Stimulated activated CD4-positive, alpha-beta T cell treated with anti-CD3 and anti-CD28 coated beads, Interleukin-1b, Interleukin-23, amount 100 ng/mL, for 48 hours (primary cell): ENCODE measurements at places on chromosomes 6 and 20.

GRCh38 chr6:120590611-120591010 is 743.7 kb downstream of the TBC1D32 start:
- DNase-seq = no peak

DNA sequence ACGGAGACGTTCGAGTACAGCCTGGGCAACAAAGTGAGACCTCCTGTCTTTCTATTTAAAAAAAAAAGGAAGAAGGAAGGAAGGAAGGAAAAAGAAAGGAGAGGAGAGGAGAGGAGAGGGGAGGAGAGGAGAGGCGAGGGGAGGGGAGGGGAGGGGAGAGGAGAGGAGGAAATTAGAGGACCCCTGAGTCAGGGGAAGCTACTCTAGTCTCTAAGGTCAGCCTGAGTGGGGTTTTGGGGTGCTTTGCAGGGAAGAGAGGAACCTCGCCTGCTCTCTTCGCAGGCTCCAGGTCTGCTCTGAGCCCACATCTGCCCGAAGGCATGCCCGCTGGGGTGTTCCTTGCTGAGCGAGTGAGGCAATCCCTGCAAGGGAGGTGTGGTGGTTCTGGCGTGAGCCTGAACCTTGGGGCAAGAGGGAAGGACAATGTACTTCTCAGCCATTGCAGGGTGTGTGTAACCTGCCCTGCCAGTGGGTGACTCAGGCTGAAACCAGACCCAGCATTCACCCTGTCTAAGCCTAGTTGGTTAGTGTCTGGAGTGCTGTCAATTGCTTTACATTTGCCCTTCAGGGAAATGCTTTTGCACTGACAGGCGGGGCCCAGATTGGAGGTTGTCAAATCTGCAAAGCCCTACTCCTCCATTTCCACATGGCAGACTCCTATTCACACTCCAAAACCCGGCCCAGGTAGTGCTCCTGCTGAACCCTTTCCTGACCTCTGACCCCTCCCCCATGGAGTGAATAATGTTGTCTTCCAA is 15.3 kb upstream of the MMP9 start:
- no peak for DNase-seq

DNA sequence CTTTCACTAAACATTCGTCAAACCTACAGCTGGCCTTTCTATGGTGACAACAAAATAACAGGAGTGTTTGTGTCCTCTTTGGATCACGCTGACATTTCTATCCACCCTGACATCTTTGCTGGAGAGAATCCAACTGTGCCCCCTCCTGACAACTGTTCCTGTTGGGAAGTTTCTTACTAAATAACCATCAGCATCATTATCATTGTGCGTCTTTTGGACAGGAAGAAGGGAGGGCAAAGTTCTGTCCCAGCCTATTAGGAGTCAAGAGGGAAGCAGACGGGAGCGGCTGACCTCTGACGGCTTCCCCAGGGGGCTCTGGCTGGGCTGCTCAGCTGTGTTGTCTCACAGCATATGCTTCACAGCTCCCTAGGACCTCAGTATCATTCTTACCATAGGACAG is 195.9 kb upstream of the SULF2 start:
- no peak for DNase-seq

DNA sequence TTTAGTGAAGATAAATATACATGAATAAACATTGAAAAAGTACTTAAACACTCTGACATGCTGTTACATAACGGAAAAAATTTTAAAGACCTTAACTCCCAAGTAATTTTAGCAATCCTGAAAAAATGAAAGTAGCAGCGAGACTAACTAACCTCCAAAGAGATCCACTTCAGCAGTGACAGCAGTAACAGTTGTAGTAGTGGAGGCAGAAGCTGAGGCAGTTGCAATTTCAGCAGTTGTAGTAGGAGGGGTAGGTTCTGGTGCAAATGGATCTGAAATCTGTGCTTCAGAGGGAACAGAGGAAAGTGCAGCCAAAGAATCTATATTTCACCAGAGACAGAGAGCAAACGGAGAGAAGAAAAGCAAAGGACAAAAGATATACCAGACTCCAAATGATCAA is 88.8 kb downstream of the PRSS35 start:
- no peak for DNase-seq

DNA sequence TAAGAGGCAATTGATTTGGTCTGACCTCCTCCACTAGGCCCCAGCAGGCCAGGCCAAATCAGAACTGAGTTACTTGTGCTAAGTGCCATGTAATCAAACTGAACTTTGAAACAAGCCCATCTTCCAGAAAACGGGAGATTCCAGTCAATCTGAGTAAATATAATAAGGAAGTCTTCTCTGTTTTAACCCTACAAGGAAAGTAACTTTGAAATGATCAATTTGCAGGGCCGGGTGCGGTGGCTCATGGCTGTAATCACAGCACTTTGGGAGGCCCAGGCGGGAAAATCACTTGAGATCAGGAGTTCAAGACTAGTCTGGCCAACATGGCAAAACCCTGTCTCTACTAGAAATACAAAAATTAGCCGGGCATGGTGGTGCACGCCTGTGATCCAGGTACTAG is 2.0 kb upstream of the SHLD1 start:
- no peak for DNase-seq

DNA sequence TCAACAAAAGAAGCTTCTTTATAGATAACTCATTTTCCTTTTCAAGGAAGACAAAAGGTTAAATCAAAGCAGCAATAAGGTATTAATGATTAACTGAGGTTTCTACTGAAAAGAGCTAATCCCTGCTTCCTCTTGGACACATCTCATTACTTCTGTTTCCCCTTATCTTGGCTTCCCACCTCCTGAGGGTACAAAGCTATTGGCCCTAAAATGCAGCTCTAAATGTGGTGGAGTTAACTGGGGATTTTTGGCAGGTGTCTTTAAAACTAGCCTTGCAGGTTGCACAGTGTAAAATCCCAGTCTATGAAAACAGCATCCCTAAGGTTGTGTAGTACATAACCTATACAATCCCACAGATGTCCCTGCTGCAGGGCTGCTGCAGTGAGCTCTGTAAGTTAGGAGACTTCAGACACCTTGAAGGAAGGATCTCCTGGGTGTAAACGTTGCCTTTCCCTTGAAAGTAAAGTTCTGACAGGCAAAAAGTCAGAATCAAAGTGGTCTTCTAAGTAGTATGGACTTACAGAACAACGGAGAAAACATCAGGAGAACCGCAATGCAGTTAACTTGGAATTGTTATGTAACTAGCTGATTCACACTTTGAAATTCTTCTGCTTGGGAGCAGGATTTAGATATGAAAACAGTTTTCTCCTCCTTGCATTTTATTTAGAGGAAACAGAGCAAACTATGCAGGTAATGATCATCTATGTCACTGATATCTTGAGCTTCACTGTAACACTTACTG is 71.7 kb upstream of the TRAF3IP2 start:
- no peak for DNase-seq

GRCh38 chr20:21280522-21281016 is 22.6 kb upstream of the XRN2 start:
- DNase-seq = no peak

GRCh38 chr6:164066766-164067165 is 652.2 kb downstream of the QKI start:
- no peak for DNase-seq

DNA sequence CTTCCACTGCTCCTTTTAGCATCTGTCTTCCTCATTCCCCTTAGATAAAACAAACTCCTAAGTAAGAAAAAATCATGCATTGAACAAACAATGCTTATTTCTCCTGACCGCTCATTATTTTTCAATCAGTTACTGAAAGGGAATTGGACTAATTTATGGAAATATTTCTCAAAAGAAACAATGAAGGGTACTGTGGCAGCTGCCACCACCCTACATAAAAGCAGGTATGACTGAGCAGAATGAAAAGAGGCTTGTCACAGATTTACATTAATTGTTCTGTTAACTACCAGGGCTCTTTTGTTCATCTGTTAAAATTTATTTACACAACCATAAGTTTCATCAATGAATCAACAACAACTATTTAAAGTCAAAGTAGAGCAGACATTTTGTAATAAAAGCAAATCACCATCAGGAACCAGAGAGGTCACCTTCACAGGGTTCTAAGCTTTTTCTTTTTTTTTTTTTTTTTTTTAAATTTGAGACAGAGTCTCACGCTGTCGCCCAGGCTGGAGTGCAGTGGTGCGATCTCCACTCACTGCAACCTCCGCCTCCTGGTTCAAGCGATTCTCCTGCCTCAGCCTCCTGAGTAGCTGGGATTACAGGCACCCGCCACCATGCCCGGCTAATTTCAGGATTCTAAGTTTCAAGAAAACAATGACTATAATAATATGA is 204.0 kb downstream of the PTPRK start:
- DNase-seq = no peak

DNA sequence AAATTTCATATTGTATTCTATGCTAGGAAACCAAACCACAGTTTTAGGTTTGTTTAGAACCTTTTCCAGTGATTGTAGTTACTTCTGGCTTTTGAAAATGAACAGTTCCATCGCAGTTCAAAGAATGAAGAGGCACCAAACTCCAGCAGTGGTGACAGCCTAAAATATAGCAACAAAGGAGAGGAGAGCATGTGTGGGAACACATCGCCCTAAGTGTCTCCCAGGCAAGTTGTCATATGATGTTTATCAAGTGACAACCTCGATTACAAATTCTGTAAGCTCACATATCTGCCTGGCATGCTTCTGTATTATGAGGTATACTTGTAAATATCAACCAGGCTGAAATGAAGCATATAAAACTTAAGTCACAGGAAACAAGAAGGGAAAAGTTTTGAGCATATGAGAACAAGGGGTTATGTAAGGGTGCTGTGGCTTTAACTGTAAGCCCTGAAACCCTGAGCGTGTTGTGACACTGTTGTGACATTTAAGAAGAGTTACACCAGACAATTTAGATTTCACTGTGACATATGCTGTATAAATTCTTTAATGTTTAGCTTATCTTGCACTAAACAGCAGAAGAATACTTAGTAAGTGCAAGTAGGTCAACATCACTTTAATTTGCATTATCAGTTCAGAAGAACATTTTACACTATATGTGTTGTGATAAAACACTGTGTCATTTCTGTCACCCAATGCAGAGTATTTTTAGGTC is 29.1 kb upstream of the FBXL4 start:
- DNase-seq = no peak

- DNase-seq = no peak
These were observed 4.2 kb upstream of the EYA4 start for GRCh38 chr6:133236932-133237331.

DNA sequence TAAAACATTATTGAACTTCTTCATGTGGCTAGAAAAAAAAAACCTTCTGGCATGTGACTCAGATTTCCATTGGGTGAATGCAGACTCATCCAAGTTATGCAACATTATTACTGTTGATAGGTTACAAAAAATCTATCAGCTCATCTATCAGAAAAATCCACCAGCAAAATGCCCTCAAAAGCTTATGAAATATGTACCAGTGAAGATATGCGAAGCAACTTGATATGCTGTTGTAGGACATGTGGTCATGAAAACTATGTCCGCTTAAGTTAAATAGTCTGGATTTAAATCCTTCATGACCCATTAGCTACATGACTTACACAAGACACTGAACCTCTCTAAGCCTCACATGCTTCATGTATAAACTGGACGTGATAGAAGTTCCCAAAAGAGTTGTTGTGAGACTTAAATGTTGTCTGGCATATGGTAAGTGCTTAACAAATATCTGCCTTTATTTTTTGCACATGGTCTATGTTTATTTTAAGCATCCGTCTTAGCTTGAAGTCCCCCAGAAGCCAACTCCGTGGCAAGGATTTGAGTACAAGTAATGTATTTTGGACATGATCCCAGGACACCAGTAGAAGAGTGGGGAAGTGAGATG is 12.5 kb upstream of the BFSP1 start:
- DNase-seq = no peak

DNA sequence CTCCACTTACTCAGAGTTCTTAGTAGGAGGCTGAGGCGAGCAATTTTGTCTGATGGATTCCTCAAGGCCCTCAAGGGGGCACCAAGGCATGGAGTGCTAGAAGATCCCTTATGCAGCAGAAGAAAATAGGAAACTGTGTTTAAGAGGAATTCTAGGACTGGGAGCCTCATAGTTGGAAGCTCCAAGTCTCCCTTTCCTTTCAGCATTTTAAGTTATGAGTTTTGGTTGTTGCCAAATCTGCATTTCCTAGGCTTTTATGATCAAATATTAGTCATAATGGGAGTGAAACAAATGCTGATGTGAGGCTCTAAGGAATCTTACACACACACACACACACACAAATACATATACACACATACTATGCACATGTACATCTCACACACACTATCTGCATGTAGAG is 714.0 kb downstream of the UTRN start:
- no peak for DNase-seq

DNA sequence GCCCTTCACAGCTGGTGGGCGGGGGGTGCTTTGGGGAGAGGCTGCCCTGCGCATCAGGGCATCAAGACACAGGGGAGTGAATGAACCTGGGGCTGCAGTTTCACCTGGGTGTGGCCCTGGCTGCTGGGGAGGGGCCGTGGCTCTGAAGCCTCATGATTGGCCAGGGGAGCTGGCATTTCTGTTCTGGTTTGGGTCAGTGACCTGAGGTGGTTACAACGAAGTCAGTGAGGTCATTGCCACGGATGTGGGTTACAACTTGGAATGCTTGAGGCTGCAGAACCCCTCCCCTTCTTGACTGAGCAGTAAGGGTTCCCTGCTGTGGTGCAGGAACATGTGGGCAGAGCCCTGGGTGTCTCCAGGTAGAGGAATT is 3.0 kb downstream of the TCEA2 start:
- DNase-seq = peak; percentile 72

DNA sequence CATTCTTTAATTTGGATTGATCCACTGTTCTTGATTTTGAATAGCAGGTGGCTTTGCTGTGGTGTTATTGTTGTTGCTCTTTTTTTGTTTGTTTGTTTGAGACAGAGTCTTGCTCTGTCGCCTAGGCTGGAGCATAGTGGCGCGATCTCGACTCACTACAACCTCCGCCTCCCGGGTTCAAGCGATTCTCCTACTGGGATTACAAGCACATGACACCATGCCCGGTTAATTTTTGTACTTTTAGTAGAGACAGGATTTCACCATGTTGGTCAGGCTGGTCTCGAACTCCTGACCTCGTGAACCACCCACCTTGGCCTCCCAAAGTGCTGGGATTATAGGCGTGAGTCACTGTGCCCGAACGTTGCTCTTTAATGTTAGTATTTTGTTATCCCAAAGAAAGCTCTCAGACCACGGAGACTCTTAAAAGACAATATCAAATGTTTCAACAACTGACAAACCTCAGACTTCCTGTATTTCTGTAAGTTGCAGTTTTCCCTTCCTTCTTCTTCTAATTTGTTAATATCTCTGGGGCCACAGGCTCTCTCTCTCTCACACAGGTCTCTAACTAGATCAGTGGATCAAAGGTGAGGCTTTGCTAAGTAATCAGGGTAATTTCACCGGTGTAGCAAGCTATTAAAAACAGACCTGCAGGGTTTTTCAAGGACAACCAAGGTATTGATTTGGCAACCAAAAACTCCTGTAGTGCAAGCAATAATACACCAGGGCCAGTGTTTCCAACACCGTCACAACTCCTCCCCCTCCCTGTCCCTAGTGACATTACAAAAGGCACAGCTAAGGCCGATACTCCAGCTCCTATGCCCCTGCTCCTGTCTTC is 48.8 kb upstream of the ZNF217 start:
- peak; percentile 46 for DNase-seq
